ENCODE measurements at places on chromosomes 5 and 9.

GRCh38 chr5:43658509-43658908 lies 55.5 kb downstream of the NNT start:
- no peak for DNase-seq

GRCh38 chr5:150527038-150527437 lies 19.1 kb downstream of the NDST1 start:
- DNase-seq, result no peak

DNA sequence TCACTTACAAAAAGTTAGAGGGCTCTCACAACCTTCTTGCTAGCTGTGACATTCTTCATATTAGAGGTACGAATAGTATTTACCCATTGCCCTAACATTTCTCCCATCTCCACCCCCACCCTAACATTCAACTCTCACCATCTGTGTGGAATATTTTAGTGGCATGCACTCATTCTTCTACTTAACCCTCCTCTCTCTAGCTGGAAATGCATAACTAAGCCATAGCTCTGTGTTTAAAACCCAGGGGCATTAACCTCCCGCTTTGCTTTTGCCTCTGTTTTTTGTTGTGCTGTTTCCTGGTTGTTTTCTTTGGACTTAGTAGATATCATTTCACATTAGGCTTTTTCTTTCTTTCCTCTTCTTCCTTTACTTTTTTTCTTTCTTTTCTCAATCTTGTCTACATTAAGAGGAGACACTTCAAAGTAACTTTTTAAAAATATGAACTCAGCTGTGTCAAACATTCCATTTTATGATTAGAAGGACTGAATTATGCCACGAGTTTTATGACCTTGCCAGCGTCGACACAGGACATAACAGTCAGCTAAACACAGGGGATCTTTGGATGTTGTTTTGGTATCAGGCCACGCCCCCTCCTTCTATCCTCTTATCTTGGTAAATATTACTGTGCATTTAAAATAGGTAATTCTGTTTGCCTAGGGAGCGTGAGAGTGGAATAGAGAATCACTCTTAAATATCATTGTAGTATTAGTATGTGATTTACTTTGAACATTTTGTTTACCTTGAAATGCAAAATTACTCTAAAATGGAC lies 236.0 kb downstream of the CD180 start:
- no peak for DNase-seq

DNA sequence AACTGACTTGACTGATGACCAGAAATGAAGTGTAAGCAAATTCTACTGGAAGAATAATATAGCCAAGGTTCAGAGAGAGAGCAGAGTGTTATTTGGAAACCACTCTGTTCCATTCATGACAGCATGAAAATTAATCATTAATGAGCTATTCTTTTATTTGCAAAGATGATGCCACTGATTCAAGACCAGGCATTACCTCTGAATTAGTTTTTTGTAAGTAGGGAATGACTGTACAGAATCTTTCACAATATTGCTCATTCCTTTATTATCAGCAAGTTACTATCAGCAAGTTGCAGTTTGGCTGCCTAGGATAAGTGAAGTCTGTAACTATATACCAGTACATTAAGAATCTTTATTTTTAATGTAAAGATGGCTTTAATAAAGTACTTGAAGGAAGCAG lies 75.1 kb upstream of the RGMB start:
- no peak for DNase-seq

- no peak for DNase-seq
These were observed 75.0 kb upstream of the NEURL1B start for GRCh38 chr5:172565931-172566665.

DNA sequence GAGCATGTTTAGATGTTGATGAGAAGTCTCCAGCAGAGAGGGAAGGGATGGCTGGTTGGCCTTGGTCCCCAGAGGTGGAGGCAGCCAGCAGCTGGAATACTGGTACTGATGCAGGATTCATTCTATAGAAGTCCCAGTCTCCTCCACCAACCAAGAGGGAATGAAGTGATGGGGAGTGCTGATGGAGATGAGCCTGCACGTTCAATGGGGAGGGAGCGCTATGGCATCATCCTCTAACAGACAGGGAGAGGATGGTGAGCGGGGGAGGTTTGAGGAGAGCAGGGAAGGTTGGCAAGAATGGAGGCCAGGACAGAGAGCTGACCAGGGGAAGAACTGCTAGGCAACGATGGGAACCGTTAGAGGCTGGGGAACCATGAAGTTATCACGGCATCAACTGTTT lies 159.8 kb upstream of the MVB12B start:
- DNase-seq, result no peak

DNA sequence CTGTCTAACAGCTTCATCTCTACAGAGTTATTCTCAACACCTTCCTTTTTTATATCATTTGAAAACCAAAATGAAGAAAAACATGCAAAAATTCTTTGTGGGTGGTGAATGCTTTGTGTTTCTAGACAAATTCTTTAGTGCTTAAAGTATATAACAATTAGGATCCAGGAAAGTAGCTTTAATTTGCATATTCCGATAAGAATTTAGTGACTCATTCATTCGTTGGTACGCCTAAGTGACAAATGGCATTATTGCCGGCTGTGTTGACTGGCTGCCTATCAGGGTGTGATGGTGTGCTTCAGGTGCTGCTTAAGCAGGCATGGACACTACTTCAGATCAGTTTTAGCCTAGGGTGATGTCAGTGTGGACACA lies 35.2 kb downstream of the LMNB1 start:
- no peak for DNase-seq

DNA sequence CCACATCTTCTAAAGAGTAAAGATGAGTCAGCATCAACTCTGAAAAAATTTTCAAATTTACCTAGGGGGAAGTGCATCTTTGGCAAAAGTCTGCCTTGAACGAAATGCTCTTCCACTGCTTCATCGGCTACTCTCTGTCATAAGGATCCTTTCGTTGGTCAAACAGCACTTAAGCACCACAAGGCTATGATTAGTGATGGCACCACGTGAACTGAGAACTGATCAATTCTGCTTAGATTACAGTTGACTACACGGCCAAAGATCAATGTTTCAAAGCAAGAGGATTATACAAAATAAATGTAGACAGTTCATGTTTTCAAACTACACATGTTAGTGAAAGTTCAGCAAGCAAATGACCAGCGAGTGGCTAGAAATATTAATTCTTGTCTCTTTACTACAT lies 9.4 kb downstream of the JAKMIP2 start:
- no peak for DNase-seq

DNA sequence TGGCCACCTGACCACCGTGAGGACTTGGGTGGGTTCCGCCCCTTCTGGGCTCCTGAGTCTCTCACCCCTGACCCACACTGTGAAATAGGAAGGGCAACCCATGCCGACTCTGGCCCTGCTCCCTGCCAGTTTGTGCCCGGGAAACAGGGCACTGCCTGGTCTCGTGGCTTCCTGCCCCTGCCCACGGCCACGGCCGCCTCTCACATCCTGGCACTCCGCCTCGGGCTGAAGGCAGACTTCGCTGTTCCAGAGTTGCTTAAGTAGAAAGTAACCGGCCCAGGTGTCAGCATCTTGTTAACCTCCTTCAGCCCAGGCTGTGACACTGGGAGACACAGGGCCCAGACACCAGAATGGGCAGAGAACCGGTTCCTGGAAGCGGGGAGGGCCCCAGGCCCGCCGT lies 68.7 kb upstream of the RNU6ATAC start:
- no peak for DNase-seq

DNA sequence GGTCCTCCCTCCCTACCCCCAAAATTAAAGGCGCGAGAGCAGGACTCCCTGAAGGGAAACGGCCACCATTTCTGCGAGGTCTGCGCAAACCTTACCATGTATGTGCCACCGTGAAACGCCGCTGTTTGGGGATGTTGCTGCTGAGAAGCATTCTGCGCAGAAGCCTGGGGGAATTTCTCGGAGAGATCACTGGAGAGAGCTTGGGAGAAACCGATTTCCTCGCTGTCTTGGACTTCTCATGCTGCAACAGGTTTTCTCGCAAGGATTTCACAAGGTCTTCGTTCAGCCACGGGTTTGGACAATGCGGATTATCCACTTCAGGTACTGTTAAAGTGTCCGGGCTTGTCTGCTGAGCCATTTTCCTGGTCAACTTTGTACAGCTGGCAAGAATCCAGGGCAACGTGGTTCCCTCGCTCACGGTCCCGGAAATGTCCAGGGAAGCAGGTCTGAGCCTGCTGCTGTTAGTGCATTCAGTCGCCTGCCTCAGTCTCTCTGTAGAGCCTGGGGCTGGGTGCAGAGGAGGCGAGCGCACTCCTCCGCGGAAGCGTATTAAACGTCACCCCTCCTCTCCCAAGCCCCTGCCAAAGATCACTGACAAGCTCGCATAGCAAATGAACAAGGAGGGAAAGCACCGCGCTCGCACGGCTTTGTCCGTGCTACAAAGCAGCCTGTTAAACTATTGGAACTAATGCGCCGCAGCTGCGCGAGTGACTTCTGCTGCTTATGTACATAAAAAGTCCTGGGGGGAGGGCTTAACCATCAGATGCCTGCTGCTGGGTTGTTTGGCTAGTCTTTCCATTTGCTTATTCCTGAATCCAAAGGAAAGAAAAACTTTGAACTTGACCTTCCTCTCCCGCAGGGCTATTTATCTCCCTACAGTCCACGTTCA lies 125.1 kb downstream of the PDE4D start:
- DNase-seq, result peak; percentile 39

DNA sequence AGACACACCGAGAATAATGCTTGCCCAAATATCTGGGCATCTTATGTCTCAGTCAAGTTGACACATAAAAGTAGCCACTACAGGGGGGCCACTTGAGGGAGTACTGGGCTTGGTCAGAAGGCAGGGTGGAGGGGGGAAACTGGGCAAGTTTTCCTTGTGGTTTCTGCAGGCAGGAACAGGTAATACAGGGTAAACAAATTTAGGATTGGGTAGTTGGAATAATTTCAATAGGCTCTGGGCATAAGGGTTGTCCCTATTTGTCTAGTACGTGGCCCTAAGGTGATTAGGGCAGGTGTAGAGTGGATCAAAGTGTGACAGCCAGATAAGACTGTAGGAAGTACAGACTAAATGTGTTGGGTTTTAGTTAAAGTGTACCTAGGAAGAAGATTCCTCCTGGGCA lies 353.1 kb downstream of the TLE4 start:
- no peak for DNase-seq

- DNase-seq, result no peak
These were observed 8.1 kb downstream of the HBEGF start for GRCh38 chr5:140338336-140338735.

DNA sequence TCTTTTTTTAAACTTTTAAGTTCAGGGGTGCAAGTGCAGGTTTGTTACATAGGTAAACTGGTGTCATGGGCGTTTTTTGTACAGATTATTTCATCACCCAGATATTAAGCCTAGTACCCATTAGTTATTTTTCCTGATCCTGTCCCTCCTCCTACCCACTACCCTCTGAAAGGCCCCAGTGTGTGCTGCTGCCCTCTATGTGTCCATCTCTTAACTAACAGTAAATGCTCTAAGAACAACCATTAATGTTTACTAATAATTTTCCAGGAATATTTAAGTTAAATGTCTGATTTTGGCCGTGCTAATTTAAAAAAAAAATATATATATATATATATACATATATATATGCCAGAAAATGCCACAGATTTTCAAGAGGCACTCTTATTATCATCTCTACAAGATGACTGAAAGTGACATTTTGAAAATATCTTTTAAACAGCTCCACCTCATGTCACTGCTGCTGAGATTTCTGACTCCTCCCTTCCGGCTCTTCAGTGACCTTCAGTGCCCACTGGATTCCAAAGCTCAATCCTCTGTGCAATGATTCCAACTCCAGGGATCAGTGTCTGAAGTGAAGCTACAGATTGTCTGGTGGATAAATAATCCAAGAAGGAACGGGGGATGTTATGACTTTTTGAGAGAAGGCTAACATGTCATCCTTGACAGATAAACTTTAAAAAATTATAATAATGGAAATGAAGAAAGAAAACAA lies 46.7 kb upstream of the HNRNPA0 start:
- DNase-seq, result no peak

- no peak for DNase-seq
These were observed 193.0 kb downstream of the RFX3 start for GRCh38 chr9:3332802-3333201.

- no peak for DNase-seq
These were observed 37.2 kb downstream of the ALDH1A1 start for GRCh38 chr9:72915659-72916058.

GRCh38 chr5:139389701-139390638 lies at the start of gene MZB1:
Gene MZB1, minus strand, starts transcription at chr5:139389913. Its CDS starts 57 bp downstream, at chr5:139389856.
- no peak for DNase-seq

GRCh38 chr5:173518856-173519255 lies 97.6 kb downstream of the BOD1 start:
- no peak for DNase-seq

GRCh38 chr9:120161776-120162175 lies 418.2 kb downstream of the CDK5RAP2 start:
- DNase-seq, result no peak

GRCh38 chr5:65874241-65874640 lies 52.1 kb upstream of the ERBIN start:
- DNase-seq, result no peak

- DNase-seq, result no peak
These were observed at the start of gene BHMT for GRCh38 chr5:79111387-79111959. Gene BHMT, plus strand, starts transcription at chr5:79111809. Its CDS starts 77 bp downstream, at chr5:79111886.

DNA sequence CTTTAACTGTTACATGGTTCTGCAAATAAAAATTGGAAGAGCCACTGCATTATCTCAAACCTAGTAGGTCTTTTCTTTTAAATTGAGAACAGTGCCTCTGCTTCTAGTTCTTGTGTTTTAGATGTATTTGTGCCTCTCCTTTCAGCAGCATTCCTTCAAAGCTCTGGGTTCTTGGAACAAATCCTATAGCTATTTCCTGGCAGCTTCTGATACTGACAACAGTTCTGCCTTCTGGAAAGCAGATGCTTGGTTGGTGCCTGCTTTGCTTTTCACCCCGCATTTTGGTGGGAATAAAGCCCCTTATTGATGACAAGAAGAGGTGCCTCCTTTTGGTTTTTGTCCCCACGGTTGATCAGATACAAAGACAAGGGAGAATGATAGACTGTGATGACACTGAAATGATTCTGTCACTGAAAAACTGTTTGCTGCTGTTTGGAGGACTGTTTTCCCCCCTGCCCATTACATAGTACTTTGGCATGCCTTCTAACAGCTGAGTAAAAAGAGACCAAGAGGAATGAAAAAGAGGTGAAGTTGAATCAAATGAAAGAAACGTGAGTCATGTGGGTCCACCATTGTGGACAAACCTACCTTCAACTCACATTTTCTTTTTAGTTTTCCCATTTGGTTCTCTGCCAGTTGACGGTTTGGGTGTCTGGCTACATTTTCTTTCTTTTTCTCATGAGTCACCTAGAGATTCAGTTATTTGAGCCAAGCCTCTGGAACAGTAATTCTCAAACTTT lies 5.6 kb downstream of the PTCD2 start:
- DNase-seq, result no peak

DNA sequence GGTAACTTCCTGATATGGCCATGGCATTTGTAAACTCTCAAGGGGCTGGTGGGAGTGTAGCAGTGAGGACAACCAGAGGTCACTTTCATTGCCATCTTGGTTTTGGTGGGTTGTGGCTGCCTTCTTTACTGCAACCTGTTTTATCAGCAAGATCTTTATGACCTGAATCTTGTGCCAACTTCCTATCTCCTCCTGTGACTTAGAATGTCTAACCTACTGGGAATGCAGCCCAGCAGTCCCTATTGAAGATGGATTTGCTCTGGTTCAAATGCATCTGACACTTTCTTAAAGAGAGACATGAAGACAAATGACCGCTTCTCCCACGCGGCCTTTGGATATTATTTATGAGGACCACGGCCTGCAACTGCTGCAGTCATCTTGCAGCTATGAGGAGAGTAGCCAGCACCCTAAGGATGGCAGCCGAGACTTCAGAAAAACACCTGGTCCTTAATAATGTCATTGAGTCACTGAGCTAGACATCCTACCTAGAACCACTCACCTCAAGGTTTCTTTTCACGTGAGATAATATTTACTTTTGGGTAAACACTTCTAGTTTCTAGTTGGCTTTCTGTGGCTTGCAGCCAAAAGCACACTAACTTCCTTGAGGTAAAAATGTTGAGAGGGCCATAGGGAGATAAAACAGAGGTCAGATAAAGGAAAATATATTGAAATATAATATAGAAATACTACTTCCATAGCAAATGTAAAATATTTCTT lies 28.2 kb downstream of the CETN3 start:
- DNase-seq, result no peak

Measured in H1 (cell line).